ENCODE measurements at places on chromosomes 6 and 20.

DNA sequence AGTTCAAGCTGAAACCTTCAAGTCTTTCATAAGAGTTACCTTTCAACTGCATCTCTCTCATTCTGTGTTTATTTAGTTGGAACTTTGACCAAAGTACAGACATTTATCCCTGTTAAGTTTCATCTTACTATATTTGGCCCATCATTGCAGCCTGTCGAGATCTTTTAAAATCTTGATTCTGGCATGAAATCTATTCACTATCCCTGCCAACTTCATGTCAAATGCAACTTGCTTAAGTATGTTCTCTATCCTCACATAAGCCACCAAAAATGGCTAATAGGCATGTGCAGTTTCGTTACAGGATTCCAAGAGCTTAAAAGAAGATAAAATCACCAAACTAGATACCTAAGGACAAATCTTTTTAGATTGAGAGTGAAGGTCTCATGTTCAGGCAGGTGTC, 117.5 kb upstream of the KCNQ5 start:
- no peak for DNase-seq

DNA sequence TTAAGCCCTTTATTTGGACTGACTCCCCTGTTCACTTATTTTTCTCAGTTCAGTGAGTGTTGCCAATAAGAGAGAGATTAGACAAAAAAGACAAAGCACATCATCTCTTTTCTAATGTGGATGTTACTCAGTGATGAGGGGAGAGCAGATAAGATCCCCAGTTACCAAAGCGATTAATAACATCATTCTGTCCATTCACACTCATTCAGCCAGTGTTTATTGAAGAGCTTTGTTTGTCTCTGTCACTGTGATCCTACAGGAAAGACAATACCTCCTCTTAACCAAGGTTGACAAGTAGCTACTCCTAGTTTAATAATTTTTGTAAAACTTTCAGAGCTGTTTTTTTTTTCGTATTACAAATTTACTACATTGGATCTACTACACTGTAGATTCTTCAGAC, 163.0 kb downstream of the EYA4 start:
- no peak for DNase-seq

GRCh38 chr6:34553750-34554149, 2.4 kb downstream of the SPDEF start:
- DNase-seq = no peak

GRCh38 chr6:159174263-159174969, 5.2 kb downstream of the FNDC1 start:
- DNase-seq = peak; percentile 68

DNA sequence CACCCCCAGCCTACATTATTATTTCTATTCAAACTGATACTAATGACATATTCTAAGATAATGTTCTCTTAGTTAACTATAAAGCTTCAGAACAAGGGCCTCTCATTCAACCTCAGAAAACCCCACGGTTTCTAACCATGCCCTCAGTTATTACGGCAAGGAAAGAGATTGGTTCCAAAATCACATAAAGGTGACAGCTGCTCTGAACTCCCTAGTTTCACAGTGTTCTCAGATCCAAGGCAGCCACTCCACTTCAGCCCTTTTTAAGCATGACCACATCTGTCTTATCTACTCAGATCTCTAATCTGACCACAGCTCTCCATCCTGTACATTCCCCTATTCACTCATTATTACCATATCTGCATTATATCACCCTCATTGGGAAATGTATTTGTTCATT, 98.8 kb upstream of the CEP85L start:
- DNase-seq = no peak

DNA sequence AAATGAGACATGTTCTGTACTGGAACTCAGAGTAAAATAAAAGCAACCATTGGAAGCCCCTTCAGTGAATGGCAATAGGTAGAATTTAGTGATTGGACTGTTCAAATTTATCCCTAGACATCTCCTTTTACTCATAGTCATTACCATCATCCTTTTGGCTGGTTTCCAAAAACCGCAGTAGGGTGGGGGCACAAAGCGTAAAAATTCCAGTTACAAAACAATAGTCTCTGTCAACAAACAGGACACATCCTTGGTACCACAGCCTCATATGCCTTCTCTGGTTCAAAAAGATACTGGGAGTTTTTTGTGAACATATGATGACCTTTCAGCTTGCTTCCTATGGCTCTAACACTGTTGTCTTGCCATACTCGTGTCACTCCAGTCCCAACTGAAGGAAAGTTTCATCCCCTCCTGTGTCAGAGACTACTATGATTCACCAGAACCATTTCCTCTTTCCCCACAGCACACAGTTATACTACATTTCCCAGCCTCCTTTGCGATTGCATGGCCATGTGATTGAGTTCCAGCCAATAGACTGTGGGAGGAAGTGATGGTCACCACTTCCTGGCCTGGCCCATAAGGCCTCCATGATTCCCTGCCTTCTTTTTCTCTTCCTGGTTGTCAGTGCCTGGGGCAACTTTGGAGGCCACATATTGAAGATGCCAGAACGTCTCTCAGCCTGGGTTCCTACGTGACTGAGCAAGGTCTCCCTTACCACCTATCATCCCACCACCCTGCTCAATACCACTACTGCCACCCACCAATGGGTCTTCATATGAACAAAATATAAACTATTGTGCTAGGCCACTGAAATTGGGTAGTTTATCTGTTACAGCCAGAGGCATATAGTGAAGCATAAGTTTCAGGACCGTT, 162.4 kb downstream of the ID4 start:
- no peak for DNase-seq

GRCh38 chr6:136761227-136761922, 30.9 kb downstream of the MAP3K5 start:
- DNase-seq = no peak

DNA sequence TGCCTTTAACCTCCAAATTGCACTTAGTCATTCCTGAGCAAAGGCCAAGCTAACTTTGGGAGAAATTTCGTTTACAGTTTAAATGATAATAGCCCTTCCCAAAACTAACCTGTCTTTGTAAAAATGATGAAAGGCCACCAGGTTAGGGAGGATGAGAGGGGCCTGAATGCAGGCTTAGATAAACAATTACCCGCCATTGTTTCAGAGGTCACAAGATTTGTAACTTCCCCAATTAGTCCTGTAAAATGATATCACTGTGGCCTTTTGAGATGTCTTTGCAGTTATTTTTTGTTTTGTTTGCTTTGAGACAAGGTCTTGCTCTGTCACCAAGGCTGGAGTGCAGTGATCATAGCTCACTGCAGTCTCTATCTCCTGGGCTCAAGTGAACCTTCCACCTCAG, 26.3 kb downstream of the GNL1 start:
- DNase-seq = no peak

DNA sequence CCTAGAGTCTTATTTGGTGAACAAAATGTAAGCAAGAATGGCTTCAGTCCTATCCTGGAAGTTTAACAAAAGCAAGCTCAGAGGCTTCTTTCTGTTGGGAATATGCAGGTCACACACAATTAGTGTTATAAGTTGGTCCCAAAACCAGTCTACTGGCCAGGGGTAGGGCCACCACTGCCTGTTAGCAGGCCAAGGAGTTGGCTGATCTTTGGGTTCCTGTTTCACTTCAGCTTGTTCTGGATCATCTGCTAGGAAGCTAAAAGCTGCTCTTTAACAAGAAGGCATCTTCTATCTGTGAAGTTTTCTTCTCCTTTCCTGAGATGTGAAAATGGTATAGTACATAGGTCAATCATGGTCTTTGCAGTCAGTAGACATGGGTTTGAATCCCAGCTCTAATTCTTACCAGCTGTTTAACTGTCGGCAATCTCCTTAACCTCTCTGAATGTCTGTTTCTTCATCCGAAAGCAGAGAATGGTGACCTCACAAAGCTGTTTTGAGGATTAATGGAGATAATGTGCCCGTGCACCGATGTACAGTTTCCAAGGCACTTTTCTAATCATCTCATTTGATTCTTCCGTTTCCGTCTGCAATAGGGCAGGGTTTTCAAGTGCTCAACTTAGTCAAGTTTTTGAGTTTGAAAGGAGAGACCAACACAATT, 271.2 kb upstream of the TAB2 start:
- DNase-seq = no peak

DNA sequence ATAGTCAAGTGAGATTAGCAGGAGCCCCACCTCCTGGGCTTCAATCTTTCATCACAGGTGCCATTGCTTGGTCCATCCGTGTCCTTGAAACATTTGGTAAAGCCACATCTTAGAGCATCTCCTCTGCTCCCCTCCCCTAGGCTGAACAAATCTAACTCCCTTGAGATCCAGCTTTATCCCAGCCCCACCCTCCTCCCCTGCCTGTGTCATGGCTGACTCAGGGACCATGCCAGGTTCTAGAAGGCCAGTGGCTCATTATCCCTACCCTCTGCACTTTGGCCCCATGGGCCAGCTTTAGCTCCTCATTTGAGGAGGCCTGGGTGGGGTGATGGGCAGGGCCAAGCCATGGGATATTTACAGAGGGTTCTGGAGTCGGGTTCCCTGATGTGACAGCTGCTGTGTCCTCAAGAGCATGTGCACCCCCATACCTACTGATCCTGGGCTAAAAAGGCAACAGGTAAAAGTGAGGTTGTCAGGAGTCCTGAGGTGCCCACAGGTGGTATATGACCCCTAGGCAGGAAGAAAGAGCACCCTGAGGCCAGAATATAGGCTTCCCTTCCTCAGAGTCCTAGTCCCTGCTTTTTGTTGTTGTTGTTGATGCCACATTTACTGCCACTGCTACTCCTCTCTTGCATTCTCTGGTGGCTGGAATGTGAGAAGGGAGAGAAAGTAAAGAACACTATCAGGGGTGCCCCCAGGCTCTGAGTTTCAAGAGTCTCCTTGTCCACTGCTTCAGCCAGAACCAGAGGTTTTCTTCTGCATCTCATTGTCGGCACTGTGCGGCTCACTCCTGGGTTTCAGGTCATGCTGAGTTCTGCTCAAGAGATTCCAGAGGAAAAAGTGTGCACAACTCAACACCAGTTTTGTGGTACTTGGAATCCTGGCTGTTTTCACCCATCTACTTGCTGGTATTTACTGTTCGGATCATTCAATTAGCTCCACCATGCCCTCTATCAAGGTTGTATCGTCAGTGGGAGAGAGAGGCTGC, 228.4 kb downstream of the LRFN2 start:
- DNase-seq = no peak

- no peak for DNase-seq
Measured at GRCh38 chr6:34176261-34177031, 30.6 kb upstream of the GRM4 start.

- DNase-seq = no peak
Measured at GRCh38 chr6:26476896-26477295, 19.1 kb downstream of the BTN2A1 start.

Data from 8988T (cell line).